Fibroblast of lung (primary cell): ENCODE measurements at places on chromosomes 4 and X.

DNA sequence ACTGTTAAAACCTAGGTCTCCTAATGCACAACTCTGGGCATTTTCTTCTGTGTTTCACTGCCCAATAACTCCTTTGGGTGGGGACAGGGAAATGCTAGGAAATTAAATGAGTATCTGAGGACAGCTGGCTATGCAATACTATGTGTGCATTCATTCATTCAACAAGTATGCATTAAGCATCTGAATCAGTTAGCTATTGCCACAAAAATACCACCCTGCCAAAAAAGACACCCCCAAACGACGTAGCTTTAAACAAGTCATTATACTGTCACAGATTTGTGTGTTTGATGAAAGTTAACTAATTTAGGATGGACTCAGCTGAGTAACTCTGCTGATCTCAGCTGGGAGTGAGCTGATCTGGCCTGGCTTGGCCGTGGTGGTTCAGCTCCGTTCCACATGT, 29.8 kb upstream of the PTCHD1 start:
- no peak for DNase-seq

GRCh38 chrX:24301060-24301459, 12.8 kb downstream of the SUPT20HL2 start:
- peak; percentile 2 for DNase-seq

GRCh38 chrX:127558811-127559210, 493.4 kb downstream of the ACTRT1 start:
- DNase-seq = no peak

- DNase-seq = peak; percentile 1
These were observed 20.7 kb upstream of the CSN1S1 start for GRCh38 chr4:69910016-69910782.

DNA sequence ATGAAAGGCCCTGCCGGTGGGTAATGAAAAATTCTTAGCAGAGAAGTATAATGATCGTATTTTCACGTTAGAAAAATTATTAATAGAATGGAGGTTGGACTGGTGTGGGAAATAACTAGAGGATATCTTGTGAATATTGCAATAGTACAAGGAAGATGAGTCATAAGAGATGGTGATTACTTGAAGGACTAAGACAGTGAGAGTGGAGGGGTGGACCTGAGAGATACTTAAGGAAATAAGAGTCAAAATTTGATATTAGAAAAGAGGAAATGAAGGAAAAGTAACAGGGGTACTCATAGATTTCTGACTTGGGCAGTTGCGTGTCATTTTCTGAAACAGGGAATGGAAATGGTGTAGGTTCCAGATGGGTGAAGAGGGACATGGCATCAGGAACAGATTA, 1.7 kb upstream of the USP53 start:
- DNase-seq = peak; percentile 41

DNA sequence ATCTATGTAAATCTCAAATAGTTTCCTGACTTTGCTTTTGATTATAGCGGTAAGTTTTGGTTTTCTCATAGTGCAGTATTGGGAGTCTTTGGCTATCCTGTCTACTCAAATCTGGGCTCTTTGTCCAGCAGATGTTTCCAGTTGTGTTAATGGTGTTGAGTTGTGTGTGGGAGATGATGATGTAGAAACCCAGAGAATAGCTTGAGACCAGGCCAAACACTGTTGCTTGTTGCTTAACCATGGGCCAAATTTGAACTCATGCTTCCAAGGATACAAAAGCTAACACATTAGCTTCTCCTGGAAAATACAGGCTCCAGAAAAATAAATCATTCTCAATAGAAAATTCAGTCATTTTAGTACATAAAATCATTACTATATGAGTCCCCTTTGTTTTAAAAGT, 82.6 kb upstream of the GYPA start:
- no peak for DNase-seq

- DNase-seq = no peak
These were observed 62.2 kb downstream of the AMELX start for GRCh38 chrX:11355259-11355909.

DNA sequence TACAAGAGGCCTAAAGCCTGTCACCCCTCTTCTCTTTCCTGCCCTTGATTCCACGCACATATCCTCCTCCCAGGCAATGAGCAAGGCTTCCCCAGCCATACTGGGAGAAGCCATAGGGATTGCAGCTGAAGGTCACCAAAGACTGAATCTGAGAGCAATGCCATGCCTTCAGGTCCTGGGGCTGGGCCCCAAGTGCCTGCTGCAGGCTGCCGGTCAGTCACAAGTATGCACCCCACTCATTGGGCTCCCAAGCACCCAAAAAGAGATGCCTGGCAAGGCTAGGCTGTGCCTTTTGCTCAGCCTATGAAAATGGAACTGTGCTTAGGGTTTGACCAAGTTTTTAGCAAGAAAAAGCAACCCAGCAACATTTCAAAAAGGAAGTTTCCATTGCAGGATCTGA, 210.6 kb upstream of the MAMLD1 start:
- DNase-seq = no peak

- DNase-seq = no peak
These were observed 13.8 kb downstream of the NEXMIF start for GRCh38 chrX:74911494-74911893.

GRCh38 chr4:176919631-176920030, 126.9 kb upstream of the VEGFC start:
- no peak for DNase-seq

DNA sequence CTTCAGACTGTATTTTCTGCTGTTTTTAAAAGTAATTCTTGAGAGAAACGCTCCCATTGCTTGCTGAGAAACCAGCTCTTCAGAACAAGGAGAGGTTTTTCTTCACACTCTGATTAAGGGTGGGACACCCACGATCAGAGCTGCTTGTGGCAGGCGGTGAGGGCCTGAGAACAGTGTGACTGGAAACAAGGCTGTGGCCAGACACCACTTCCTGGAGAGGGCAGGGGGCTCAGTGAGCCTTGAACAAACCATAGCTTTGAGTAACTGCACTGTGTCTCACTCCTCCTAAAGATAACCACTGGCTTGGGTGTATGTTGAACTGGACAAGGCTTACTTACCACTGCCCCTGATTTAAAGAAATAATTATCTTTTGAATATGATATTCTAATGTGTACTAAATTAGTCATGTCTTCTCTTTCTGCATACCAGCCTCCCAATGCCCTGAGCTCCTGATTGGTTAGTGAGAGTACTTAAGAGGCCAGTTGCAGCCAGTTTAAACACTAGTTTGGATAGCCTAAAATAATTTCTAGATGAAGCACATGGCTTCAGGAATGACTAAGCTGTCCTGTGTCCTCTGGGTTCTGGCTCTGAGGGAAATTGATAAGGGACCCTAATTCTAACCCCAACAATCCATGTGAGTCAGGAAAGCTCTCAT, 3.7 kb upstream of the GPR82 start:
- peak; percentile 51 for DNase-seq

DNA sequence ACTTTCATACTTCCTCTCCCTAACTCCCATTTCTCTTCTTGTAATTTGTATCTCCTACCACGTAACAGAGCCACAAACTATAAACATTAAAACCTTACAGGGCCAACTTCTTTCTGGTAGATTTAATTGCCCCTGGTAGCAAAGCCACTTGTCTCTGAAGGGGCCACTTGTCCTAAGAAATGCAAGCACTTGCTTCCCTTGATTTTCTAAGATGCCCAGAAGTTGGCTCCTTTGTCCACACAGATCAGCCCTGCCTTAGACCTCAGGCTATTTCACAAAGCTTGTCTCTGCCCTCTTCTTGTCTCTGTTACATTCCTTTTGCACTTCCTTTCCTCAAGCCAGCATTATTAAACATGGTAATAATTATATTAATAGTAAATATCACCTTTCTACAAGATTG, 80.6 kb upstream of the CXXC4 start:
- no peak for DNase-seq

DNA sequence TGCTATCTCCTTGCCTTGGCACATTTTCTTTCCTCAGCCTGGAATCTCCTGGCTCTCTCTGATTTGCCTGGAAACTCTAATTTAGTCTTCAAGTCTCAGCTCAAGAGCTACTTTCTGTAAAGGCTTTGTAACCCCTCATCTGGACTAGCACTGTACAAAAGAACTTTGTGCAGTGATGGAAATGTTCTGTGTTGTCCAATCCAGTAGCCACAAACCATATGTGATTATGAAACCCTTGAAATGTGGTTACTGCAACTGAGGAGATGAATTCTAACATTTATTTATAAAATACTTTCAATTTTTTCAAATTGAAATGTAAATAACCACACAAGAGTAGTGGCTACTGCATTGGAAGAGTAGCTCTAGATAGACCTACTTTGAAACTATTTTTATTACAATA, 66.6 kb upstream of the HS3ST1 start:
- DNase-seq = peak; percentile 66

DNA sequence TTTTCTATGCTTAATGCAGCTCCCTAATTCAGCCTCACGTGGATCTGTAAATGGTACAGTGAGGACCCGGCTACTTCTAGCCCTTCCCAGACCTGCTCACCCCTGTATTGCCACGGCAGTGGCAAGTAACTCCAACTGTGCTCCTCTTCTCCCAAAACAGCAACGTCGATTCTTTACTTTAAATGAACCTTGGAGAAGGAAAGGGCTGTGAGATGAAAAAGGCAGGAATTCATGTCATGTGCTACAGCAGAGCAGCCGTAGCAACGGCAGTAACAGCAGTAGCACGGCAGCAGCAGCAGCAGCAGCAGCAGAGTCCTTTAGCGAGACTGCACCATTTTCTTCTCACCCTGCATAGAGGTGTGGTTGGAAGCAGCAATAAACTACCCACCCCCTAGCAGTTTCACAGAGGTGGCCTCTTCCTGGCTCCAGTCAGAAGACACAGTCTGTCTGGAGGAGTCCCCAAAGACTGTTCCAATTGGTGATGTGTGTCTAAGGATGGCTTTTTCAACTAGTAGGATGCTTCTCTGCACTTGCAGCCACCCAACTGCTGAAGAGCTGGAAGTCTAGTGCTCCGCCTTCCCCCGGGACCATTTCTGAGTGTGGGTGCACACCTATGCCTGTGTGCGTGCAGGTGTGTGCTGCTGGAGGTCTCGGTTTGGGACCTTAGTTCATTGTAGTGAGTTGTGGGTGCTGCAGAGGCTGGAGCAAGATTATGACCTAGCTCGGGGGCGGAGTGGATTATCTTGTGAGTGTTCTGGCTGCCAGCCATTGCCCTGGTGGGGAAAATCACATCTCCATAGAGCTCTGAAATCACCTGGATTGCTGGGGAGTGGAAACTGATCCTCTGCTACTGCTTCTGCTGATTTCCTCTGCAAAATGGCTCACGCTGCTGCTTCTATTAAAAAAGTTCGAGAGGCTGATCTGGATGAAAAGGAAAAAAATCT, 67.2 kb downstream of the ANK2 start:
- DNase-seq = no peak

- DNase-seq = no peak
These were observed 80.4 kb upstream of the TECRL start for GRCh38 chr4:64489628-64490027.

GRCh38 chr4:69816236-69816635, 43.7 kb downstream of the SULT1E1 start:
- DNase-seq = no peak

GRCh38 chrX:148536961-148537360, 36.5 kb downstream of the AFF2 start:
- peak; percentile 52 for DNase-seq

DNA sequence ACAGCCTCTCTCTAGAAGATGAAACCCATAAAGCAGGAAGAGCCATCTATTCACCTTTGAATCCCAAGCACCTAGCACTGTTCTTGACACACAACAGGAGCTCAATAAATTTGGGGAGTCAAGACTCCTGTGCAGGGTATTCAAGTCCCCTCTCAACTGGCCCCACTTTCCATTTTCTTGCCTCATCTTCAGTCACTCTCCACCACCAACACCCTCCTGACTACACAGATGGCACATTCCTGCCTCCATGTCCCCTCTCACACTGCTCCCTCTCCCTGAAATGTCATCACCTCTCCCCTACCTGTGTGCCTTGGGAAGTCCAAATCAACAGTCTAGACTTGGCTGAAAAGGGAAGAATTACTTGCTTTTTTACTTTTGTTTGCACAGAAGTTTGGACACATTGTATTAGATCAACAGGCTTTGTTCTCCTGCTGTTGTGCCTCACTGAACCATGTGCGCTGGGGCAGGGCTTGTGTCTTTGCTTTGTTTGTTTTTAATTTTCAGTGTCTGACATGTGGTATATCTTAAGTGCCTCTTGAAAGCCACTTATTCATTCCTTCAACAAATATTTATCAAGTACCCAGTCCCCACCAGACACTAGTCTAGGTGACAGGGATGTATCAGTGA, 85.1 kb downstream of the APBB2 start:
- DNase-seq = no peak

- DNase-seq = no peak
These were observed 74.9 kb upstream of the PABPC4L start for GRCh38 chr4:134276476-134276875.

GRCh38 chr4:62543002-62543401, 1342.9 kb downstream of the ADGRL3 start:
- DNase-seq = no peak
